ENCODE measurements at places on chromosomes 4 and X. TPM values are rescaled to one million over a fixed set of nuclear protein-coding genes. Genes with fewer than 3 reads are reported as not detected.
A peak's percentile ranks its signal among the peaks of the same experiment; 100 is the strongest.

GRCh38 chr4:159269116-159269515 lies 166.2 kb downstream of the RAPGEF2 start:
- DNase-seq: no peak
- peaks cover 60% of the 10 kb centered on the region for H3K4me1 ChIP-seq
- H3K27me3 ChIP-seq: no peaks in the 10 kb centered on the region

DNA sequence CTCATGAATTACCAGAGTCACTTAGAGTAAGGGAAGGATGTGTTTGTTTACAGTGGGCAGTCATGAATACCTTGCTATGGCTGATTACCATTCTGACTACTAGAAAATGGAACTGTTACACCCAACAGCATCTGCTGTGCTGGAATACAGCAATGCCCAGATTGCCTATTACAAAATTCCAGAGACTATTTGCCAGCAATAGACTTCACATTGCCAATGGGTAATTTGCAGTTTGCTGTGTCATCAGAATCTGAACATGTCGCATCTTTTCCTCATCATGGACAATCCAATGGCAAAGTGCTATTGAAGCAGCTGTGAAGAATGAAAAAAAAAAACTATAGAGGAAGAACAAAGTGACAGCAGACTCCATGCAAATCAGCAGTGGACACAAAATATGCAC lies 356.6 kb downstream of the CXXC4 start:
- H3K36me3 ChIP-seq: no peaks in the 10 kb centered on the region
- no peak overlapping the region for H3K27ac ChIP-seq
- no peak overlapping the region for H3K4me3 ChIP-seq
- H3K4me1 ChIP-seq: no peaks in the 10 kb centered on the region

- no peak overlapping the region for H3K4me3 ChIP-seq
- DNase-seq: no peak
Measured at GRCh38 chr4:101931619-101932018, 141.1 kb downstream of the BANK1 start.

GRCh38 chr4:70741867-70742658 lies 20.3 kb downstream of the RUFY3 start:
- no peaks in the 10 kb centered on the region for H3K36me3 ChIP-seq
- peaks cover 20% of the 10 kb centered on the region for H3K4me1 ChIP-seq
- no peak overlapping the region for H3K4me3 ChIP-seq
- DNase-seq: no peak

- peaks cover 3% of the 10 kb centered on the region for H3K27me3 ChIP-seq
- no peak for DNase-seq
- H3K27ac ChIP-seq: peak overlapping the region; percentile 68
- peaks cover 7% of the 10 kb centered on the region for H3K36me3 ChIP-seq
- no peak overlapping the region for H3K4me3 ChIP-seq
Measured at GRCh38 chrX:115642311-115642710, 81.3 kb downstream of the PLS3 start.

- H3K4me1 ChIP-seq: no peaks in the 10 kb centered on the region
- H3K27ac ChIP-seq: no peak overlapping the region
- no peaks in the 10 kb centered on the region for H3K36me3 ChIP-seq
- no peak for DNase-seq
- no peak overlapping the region for H3K4me3 ChIP-seq
Measured at GRCh38 chr4:184833046-184833838, 7.5 kb upstream of the ACSL1 start.

FMR1NB gene
- not detected for total RNA-seq

- H3K27me3 ChIP-seq: no peaks in the 10 kb centered on the region
- H3K27ac ChIP-seq: no peak overlapping the region
- no peak for DNase-seq
- no peaks in the 10 kb centered on the region for H3K36me3 ChIP-seq
- H3K4me1 ChIP-seq: no peaks in the 10 kb centered on the region
Measured at GRCh38 chr4:100391863-100392262, 126.0 kb downstream of the EMCN start.

CLGN gene
- total RNA-seq: 0.10 TPM

DNA sequence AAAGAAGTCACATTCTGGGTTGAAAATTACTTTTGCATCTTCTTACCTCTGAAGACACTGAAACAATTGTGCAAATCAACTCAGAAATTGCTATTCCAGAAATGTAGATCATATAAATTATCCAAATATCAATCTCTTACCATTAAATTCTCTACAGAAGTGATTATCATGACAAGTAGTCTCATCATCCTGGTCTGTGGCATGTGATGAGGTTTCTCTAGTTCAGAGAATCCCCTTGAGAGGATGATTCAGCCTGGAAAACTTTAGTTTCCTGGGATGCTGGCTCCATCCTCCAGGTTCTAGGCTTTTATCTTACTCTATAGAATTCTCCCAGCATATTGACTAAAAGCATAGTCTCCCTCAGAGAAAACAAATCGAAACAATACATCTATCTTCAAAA lies 76.2 kb upstream of the S100G start:
- H3K4me3 ChIP-seq: no peak overlapping the region
- H3K4me1 ChIP-seq: no peaks in the 10 kb centered on the region
- no peak overlapping the region for H3K27ac ChIP-seq
- H3K36me3 ChIP-seq: no peaks in the 10 kb centered on the region
- H3K27me3 ChIP-seq: no peaks in the 10 kb centered on the region

DNA sequence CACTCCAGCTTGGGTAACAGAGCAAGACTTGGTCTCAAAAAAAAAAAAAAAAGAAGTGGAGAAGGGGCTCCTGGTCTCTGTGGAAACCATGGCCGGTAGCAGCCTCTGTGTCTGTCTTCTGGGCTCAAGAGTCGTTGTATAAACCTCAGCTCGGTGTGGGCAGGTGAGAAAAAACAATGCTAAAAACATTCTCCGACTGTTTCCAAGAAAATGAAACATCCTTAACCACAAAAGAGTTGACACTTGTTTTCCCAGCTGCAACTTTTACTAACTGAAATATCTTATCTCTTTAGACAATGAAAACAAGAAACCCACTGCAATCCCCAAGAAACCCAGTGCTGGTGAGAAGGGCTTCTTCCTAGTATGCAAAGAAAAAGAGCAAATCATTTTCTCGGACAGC lies 26.2 kb downstream of the CD99 start:
- no peaks in the 10 kb centered on the region for H3K27me3 ChIP-seq
- H3K4me1 ChIP-seq: no peaks in the 10 kb centered on the region
- DNase-seq: no peak
- no peaks in the 10 kb centered on the region for H3K36me3 ChIP-seq
- no peak overlapping the region for H3K4me3 ChIP-seq
- no peak overlapping the region for H3K27ac ChIP-seq

DNA sequence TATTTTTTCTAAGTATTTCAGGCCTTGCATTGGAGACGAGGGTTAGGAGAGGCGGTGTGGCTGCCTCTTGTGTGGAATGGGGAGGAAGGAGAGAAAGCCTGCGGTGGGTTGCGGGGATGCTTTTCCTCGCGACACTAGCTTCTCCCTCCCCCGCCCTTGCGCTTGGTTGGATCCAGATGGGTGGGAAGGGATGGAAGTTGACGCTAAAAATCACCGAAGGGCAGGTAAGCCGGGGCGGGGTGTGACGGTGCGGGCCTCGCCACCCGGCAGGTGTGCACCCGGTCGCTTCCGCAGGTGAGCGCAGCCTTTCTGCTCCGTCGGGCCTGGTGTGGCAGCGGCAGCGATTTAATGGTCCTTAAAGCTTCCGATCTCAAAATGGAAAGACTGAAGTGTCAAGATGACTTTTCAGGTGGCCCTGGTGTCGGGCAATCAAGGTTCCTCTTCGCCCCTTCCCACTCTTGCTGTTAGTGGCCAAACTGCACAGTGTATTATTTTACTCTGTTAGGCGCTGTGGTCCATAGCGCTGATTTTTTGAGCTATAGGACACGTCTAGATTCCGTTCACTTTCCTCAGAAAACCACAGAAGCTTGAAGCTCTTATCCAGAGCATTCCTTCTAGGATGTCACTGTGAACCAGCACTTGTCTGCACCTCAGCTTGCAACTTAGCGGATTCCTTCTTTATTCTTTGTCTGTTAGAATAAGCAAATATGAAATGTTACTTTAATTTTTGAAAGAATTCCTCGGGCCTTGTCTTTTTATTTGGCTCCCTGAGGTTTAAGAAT lies 765 bp downstream of the ENOPH1 start:
- H3K4me1 ChIP-seq: peaks cover 30% of the 10 kb centered on the region
- H3K36me3 ChIP-seq: peaks cover 18% of the 10 kb centered on the region
- H3K27me3 ChIP-seq: no peaks in the 10 kb centered on the region

TRMT44 gene
- 8.7 TPM for total RNA-seq

DNA sequence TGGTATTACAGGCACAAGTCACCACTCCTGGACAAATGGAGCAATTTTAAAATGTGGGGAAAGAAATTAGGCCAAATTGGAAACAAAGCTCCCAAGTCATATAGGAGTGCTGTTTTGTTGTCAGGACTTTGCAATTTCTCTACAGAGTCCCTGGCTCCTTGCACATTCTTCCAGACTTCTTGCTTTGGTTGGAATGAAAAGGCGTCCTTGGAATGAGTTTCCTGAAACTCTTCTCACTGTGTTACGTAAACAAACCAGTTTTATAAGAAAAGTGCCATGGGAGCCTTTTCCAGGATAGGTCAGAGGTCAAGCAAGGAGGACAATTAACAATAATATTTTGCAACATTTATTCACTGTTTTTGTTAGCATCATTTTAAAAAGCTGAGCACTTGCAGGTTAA lies 32.4 kb upstream of the KIT start:
- DNase-seq: no peak
- H3K27me3 ChIP-seq: no peaks in the 10 kb centered on the region
- no peaks in the 10 kb centered on the region for H3K36me3 ChIP-seq
- no peaks in the 10 kb centered on the region for H3K4me1 ChIP-seq
- no peak overlapping the region for H3K27ac ChIP-seq

DNA sequence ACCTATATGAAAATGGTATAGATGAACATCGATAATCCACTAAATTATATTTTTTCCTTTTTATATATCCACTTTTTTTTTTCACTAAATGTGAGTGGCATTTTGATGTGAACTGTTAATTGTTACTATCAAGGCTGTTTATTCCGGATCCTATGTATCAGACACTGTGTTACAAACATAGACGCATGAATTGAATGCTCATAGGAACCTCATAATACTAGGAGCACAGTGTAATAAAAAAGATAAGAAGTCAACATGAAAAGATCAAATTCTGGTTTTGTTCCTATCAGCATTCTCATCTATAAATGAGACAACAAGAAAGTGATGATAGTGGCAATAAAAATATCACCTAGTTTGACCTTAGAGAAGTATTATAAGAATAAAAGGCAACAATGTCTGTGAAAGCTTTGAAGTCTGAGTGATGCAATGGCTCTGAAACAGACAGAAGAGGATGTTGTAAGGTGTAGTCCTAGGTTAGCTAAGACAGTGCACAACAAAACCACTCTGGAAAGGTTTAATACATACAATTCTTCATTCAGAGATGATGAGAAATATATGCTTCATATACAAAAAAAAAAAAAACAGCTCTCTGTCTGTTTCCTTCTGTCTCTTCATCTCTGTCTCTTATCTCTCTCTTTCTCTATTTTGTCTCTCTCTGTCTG lies 148.6 kb upstream of the NLGN4X start:
- no peaks in the 10 kb centered on the region for H3K4me1 ChIP-seq
- H3K27me3 ChIP-seq: no peaks in the 10 kb centered on the region
- no peak for DNase-seq
- no peak overlapping the region for H3K4me3 ChIP-seq

GRCh38 chr4:39044364-39044955 lies 12.3 kb upstream of the TMEM156 start:
- H3K4me3 ChIP-seq: peak overlapping the region; percentile 72
- peak overlapping the region; percentile 68 for H3K27ac ChIP-seq
- H3K36me3 ChIP-seq: no peaks in the 10 kb centered on the region
- peaks cover 6% of the 10 kb centered on the region for H3K4me1 ChIP-seq

GRCh38 chr4:168769416-168769815 lies 240.6 kb downstream of the CBR4 start:
- H3K27ac ChIP-seq: no peak overlapping the region
- peaks cover 3% of the 10 kb centered on the region for H3K4me1 ChIP-seq
- H3K4me3 ChIP-seq: no peak overlapping the region
- no peaks in the 10 kb centered on the region for H3K36me3 ChIP-seq
- DNase-seq: no peak

- H3K27me3 ChIP-seq: no peaks in the 10 kb centered on the region
- no peaks in the 10 kb centered on the region for H3K4me1 ChIP-seq
- no peaks in the 10 kb centered on the region for H3K36me3 ChIP-seq
Measured at GRCh38 chr4:80694171-80694570, 336.3 kb upstream of the BMP3 start.

GPC4 gene
- total RNA-seq: 3.1 TPM

GRCh38 chr4:38371391-38371851 lies 292.6 kb upstream of the KLF3 start:
- no peak overlapping the region for H3K4me3 ChIP-seq
- no peak for DNase-seq
- H3K4me1 ChIP-seq: no peaks in the 10 kb centered on the region
- H3K27ac ChIP-seq: no peak overlapping the region
- no peaks in the 10 kb centered on the region for H3K27me3 ChIP-seq
- H3K36me3 ChIP-seq: no peaks in the 10 kb centered on the region

CLCN4 gene
- total RNA-seq: 73.3 TPM

- no peak overlapping the region for H3K4me3 ChIP-seq
- H3K4me1 ChIP-seq: peaks cover 3% of the 10 kb centered on the region
- H3K27me3 ChIP-seq: no peaks in the 10 kb centered on the region
- DNase-seq: no peak
- H3K36me3 ChIP-seq: no peaks in the 10 kb centered on the region
Measured at GRCh38 chr4:78638337-78639172, 87.0 kb downstream of the ANXA3 start.

- no peaks in the 10 kb centered on the region for H3K4me1 ChIP-seq
- no peak overlapping the region for H3K4me3 ChIP-seq
- no peaks in the 10 kb centered on the region for H3K27me3 ChIP-seq
- no peak for DNase-seq
Measured at GRCh38 chr4:152643153-152644035, 36.4 kb downstream of the TMEM154 start.

NDUFB11 gene
- total RNA-seq: 105 TPM

DNA sequence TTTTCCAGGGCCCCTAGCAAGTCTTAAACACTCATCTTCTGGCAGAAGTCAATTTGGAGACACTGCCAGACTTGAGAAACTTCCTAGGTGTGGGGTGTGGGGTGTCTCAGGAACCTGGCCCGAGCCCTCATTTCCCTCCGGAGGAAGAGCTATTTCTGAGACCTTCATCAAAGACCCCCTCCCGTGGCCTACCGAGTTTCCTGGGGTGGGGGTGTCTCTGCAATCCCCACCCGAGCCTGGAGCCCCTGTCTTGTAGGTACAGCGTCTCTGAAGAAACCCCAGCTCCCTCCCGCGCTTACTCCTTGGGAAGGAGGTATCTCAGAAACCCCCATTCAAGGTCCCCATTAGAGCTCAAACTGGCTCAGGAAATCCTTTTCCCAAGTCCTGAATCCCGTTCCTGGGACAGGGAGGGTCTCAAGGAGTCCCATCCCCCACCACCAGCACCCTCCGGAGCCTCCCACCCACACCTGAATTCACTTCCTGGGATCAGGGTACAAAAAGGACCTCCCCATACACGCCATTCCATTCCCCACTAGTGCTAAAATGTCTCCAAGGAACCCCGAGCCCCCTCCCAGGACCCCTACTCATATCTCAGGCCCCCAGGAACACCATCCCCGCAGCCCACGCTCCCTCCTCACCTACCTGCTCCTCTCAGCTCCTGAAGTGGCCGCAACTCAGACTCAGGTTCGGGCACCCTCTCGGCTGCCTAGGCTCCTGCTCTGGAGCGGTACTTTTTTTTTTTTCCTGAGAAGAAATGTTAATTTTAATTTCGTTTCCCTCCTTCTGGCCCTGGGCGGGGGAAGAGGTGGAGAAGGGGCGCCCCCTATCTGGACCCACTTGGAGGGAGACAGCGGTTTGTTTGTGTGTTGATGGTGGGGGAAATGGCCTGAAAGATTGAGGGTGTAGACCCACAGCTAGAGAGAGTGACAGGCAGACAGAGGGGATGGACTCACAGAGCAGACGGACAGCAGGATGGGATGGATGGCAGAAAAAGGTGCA lies 1.1 kb downstream of the SLC38A5 start:
- no peaks in the 10 kb centered on the region for H3K27me3 ChIP-seq
- no peak for DNase-seq
- H3K27ac ChIP-seq: no peak overlapping the region
- H3K4me3 ChIP-seq: peak overlapping the region; percentile 10
- H3K4me1 ChIP-seq: no peaks in the 10 kb centered on the region
